A549 treated with CpdA at 1 μM for 4 hours (cell line): ENCODE measurements at places on chromosomes 2 and 18. TPM values are rescaled to one million over a fixed set of nuclear protein-coding genes. Genes with fewer than 3 reads are reported as not detected.

Gene RAB27B
- total RNA-seq: 13.2 to 20.1 TPM (median 14.3 TPM) in 5 replicates

Gene AMER3
- total RNA-seq: not detected in 5 replicates

Gene PTPN2
- total RNA-seq: 23.3 to 25.9 TPM (median 24.4 TPM) in 5 replicates

Gene ARHGAP28
- total RNA-seq: 0.03 to 0.11 TPM in 2 of 5 replicates, not detected in the others

Gene SERPINB3
- 0.09 to 0.26 TPM (median 0.17 TPM) in 4 of 5 replicates, not detected in the other for total RNA-seq

Gene NPHP1
- total RNA-seq: 8.0 to 10.3 TPM (median 8.9 TPM) in 5 replicates

Gene CDH7
- total RNA-seq: 0.02 to 0.22 TPM in 2 of 5 replicates, not detected in the others

Gene SLC39A10
- 15.0 to 25.5 TPM (median 22.4 TPM) in 5 replicates for total RNA-seq

Gene EFHD1
- total RNA-seq: 1.6 to 2.4 TPM (median 2.3 TPM) in 5 replicates

Gene CTAGE1
- not detected in 5 replicates for total RNA-seq

Gene CDH19
- 0.98 to 2.3 TPM (median 1.5 TPM) in 5 replicates for total RNA-seq

Gene GLI2
- total RNA-seq: 18.5 to 27.5 TPM (median 23.5 TPM) in 5 replicates
